Smooth muscle cell of trachea (primary cell): ENCODE measurements at places on chromosomes 11 and 22. TPM values are rescaled to one million over a fixed set of nuclear protein-coding genes. Genes with fewer than 3 reads are reported as not detected.

The MACROD1 gene
- total RNA-seq = 22.4 and 23.3 TPM in 2 replicates

The ANO9 gene
- 0.17 TPM in 1 of 2 replicates, not detected in the other for total RNA-seq

The ART1 gene
- not detected in 2 replicates for total RNA-seq

The MAP6 gene
- total RNA-seq = 1.2 TPM in 2 replicates

The BSCL2 gene
- 49.5 and 76.3 TPM in 2 replicates for total RNA-seq

The OR51T1 gene
- not detected in 2 replicates for total RNA-seq

The PKDREJ gene
- under 0.01 TPM in 1 of 2 replicates, not detected in the other for total RNA-seq

The KRTAP5-2 gene
- total RNA-seq = not detected in 2 replicates

The HTR3A gene
- not detected in 2 replicates for total RNA-seq

The NRXN2 gene
- 9.6 and 18.2 TPM in 2 replicates for total RNA-seq

The FLRT1 gene
- 0.15 and 0.50 TPM in 2 replicates for total RNA-seq

The KCNK4 gene
- total RNA-seq = 0.17 TPM in 1 of 2 replicates, not detected in the other

The CASP4 gene
- total RNA-seq = 116 and 179 TPM in 2 replicates

The DMC1 gene
- 2.8 and 15.3 TPM in 2 replicates for total RNA-seq

The MAJIN gene
- not detected in 2 replicates for total RNA-seq

The RRP8 gene
- 10.0 and 11.9 TPM in 2 replicates for total RNA-seq

The MOGAT2 gene
- not detected in 2 replicates for total RNA-seq

The MGAT3 gene
- total RNA-seq = not detected in 2 replicates

The SPON1 gene
- total RNA-seq = 0.44 and 0.66 TPM in 2 replicates

The CCDC85B gene
- total RNA-seq = 168 and 233 TPM in 2 replicates

The SPDYC gene
- total RNA-seq = not detected in 2 replicates

The CRYBB2 gene
- total RNA-seq = not detected in 2 replicates

The SMPD1 gene
- total RNA-seq = 50.8 and 113 TPM in 2 replicates

The TSGA10IP gene
- 0.33 TPM in 1 of 2 replicates, not detected in the other for total RNA-seq

The TRIM22 gene
- total RNA-seq = 119 and 179 TPM in 2 replicates

The RASSF10 gene
- not detected in 2 replicates for total RNA-seq

The RFPL2 gene
- total RNA-seq = not detected in 2 replicates

The SLC29A2 gene
- total RNA-seq = 0.58 and 0.66 TPM in 2 replicates

The KRTAP5-7 gene
- 0.17 TPM in 1 of 2 replicates, not detected in the other for total RNA-seq

The TMEM9B gene
- total RNA-seq = 41.5 and 43.5 TPM in 2 replicates

The OR51B5 gene
- 0.29 TPM in 1 of 2 replicates, not detected in the other for total RNA-seq

The SHISAL1 gene
- 1.2 and 9.6 TPM in 2 replicates for total RNA-seq

The DDI1 gene
- not detected in 2 replicates for total RNA-seq

The EFCAB6 gene
- 3.0 and 4.2 TPM in 2 replicates for total RNA-seq

The THRSP gene
- total RNA-seq = 0.15 TPM in 1 of 2 replicates, not detected in the other

The CBX7 gene
- total RNA-seq = 9.9 and 12.2 TPM in 2 replicates
